ENCODE measurements at places on chromosomes 2 and 18.

DNA sequence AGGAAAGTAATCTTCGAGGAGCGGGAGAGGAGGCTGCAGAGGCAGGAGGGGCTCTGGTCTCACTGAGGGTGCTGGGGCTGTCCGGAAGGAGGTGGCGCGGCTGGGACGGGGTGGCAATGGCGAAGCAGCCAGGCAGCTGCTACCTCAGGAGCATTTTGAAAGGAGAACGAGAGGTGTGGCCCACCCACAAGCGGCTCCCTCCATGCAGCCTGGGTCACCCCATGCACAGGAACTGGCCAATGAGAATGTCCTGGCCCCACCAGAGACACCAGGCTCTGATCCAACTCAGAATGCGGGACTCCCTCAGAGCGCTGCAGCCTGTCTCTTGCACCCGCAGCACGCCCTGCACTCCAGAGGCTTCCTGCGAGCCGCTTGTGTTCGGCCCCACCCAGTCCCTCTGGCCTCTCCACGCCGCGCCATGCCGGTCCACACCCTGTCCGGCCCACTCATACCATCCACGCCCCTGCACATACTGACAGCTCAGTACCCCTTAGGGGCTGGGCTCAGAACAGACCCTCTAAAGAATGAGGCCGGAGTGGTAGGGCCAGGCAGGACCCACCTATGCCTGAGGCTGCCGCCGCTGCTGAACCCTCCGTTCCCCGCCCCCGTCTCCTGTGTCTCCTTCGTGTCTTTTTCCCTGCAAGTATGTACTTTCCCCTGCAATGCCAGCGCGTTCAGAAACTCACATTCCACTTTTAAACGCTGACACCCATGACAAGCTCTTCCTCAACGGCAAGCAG, 6.4 kb upstream of the BOK start:
- no peak for DNase-seq

- DNase-seq: no peak
These were observed 26.2 kb upstream of the PMAIP1 start for GRCh38 chr18:59873641-59874040.

DNA sequence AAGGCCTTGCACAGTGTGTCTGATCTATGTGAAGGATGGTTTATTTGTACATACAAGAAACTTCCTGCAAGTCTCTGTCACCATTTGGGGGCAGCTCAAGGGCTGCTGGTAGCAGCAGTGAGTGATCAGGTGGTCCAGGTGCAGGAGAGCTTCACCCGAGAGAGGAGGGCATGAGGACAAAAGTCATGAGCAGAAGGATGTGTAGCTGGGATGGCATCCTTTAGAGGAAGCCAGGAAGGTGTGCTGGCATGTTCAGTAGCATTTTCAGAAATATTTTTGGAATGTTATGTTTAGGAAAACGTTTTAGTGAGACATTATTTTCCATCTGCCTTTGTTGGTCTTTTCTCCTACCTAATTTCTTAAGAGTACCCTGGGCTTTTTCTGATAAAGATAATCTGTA, 31.9 kb downstream of the VWA3B start:
- DNase-seq: no peak

- DNase-seq: no peak
These were observed 1183.1 kb upstream of the TMEFF2 start for GRCh38 chr2:193377789-193378188.

DNA sequence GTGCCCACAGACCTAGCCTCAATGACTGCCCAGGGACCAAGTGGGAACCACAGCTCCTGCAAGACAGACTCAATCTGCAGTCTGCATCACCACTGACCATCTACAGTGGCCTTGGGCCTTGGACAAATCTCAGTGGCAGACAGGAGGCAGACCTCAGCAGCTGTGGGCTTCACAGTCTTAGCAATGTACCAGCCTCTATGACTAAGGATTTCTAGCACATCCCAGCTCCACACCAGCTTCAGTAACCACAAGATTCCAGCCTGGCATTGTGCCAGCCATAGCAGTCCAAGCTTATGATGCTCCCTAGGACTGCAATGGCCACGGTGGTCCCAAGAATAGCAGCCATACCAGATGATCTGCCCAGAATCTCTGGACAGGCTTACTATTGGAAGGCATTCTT, 19.6 kb upstream of the WDR75 start:
- DNase-seq: no peak

All from tongue (tissue), 3 donors.